ENCODE measurements at places on chromosomes 16 and 17.

DNA sequence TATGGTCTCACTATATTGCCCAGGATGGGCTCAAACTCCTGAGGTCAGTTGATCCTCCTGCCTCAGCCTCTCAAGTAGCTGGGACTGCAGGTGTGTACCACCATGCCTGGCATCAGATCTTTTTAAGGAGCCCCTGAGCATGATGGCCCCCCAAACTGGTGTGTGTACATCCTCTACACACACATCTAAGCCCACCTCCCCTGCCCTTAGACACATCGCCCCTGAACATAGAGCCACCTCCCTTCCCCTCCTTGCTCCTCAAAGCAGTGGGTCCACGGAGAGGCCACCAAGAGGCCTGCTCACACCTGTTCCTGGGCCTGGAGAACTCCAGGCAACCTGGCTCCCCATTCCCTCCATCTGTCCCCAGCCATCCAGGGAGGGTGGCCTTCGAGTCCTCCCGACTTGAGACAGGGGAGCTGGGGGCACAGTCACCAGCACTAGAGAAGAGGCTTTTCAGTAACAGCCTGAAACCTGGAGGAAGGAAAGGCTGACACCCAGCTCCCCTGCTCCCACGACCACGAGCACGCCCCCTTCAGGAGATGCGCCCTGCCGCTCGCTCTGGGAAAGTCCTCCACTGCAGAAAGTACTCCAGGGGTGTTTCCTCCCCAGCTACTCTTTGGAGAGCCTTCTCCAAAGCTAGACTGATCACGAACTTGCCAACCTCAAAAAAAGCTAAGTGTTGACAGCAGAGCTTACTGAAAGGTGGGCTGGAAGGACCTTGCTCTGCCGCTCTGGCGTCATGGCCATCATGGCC, 12.6 kb upstream of the PRR29 start:
- no peak for DNase-seq

GRCh38 chr17:49494986-49495841, at the start of gene NGFR:
Gene NGFR (plus strand): TSS chr17:49495293. CDS start chr17:49495418, 125 bp downstream.
- peak; percentile 47 for DNase-seq

DNA sequence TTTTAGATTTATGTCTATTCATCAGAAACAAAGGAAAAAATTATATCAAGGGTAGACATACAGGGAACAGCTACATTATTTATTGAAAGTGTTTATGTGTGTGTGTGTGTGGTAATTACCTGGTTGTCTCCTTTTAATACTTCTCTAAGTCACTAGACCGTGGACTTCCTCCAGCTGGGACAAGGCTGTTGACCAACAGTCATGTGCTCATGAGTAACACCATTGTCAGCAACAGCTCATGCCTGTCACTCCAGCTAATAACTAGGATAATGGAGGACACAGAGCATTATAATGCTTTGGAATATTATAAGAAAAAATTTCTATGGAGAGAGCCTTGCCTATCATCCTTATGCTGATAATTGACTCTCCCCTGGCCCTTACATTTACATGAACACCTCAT, 125.3 kb upstream of the SALL1 start:
- DNase-seq = no peak

GRCh38 chr16:30119428-30119827, 3.6 kb downstream of the MAPK3 start:
- no peak for DNase-seq

DNA sequence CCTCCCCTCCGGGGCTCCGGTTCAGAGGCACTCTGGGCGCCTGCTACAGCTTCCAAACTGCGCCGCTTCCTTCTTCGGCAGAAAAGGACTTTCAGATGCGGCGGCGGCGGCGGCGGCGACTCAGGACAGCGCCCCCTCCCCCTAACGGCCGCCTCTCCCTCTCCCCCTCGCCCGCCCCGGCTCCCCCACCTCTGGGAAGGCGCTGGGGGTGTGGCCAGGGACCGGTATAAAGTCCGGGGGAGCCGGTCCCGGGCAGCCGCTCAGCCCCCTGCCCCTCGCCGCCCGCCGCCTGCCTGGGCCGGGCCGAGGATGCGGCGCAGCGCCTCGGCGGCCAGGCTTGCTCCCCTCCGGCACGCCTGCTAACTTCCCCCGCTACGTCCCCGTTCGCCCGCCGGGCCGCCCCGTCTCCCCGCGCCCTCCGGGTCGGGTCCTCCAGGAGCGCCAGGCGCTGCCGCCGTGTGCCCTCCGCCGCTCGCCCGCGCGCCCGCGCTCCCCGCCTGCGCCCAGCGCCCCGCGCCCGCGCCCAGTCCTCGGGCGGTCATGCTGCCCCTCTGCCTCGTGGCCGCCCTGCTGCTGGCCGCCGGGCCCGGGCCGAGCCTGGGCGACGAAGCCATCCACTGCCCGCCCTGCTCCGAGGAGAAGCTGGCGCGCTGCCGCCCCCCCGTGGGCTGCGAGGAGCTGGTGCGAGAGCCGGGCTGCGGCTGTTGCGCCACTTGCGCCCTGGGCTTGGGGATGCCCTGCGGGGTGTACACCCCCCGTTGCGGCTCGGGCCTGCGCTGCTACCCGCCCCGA, at the start of gene IGFBP4:
Gene IGFBP4, plus strand, starts transcription at position 255 of the 792 bp plus-strand sequence. Its CDS starts 286 bp downstream, at position 541.
- peak; percentile 65 for DNase-seq

DNA sequence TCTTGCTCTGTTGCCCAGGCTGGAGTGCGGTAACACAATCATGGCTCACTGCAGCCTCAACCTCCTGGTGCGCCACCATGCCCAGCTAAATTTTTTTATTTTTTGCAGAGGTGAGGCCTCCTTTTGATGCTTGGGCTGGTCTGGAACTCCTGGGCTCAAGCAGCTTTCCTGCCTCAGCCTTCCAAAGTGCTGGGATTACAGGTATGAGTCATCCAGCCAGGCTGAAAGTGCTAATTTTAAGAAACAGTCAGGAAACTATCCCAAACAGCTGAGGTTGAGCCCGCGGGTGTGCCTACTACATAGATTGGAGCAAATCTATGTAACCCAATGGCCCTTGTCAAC, 738 bp upstream of the XPO6 start:
- no peak for DNase-seq

DNA sequence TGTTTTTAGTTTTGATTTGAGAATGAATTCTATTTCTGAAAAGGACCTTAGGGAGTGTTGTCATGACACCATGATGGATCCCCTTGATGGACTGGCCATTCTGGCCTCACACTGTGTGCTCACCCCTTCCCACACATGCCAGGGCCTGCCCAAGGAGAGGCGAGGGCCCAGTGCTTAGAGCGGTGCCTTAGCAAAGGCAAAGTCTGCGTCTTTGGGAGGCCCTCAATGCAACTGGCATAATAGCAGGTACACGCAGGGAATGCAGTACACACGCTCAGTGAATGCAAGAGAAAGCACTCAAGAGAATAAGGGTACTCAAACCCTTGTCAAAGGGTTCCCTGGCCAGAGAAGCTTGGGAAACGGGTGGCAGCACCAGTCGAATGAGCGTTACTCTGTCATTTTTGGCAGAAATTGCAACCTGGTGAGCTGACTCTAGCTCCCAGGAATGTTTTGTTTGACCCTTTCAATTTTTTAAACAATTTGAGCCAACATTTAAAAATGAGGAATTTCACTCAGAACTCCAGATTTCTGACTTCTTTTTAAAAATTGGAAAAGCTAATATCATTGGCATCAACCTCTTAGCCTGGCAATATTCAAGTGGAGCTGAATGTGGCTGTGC, 32.1 kb downstream of the NKD1 start:
- DNase-seq = no peak

DNA sequence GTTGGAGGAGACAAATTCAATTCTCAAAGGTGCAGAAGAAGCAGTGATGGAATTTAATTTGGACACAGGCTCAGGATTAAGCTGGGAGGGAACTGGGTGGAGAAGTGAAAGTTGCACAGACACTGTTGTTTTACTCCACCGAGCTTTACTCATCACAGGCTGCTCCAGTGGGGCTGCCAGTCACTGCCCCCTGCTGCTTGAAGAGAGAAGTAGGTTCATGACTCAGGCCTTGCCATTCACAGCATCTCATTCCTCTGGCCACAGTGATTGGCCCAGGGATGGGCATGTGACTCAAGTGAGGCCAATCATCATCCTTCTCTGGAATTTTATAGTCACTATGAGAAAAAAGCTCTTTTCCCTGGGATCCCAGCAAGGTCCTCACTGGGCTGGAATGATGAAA, 11.8 kb downstream of the GNAO1 start:
- DNase-seq = no peak

DNA sequence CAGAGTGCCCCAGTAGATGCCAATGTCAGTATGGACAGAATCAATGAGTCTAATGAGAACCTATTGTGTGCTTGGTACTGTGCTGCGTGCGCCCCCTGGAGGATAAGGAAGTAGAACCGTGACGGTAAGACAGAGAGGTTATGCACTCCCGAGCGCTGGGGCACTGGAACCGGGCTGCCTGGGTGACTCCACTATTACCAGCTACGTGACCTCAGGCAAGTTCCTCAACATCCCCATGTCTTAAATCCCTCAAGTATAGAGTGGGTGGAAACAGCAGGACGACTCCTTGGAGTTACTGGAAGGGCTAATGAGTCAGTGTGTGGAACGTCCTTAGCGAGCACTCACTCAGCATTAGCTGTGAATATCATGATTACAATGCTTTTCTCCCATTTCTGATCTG, 16.2 kb downstream of the CHST4 start:
- DNase-seq = peak; percentile 62

GRCh38 chr16:29124828-29125227, 140.0 kb downstream of the LAT start:
- peak; percentile 6 for DNase-seq

GRCh38 chr17:61669522-61669921, 78.5 kb upstream of the NACA2 start:
- DNase-seq = no peak

DNA sequence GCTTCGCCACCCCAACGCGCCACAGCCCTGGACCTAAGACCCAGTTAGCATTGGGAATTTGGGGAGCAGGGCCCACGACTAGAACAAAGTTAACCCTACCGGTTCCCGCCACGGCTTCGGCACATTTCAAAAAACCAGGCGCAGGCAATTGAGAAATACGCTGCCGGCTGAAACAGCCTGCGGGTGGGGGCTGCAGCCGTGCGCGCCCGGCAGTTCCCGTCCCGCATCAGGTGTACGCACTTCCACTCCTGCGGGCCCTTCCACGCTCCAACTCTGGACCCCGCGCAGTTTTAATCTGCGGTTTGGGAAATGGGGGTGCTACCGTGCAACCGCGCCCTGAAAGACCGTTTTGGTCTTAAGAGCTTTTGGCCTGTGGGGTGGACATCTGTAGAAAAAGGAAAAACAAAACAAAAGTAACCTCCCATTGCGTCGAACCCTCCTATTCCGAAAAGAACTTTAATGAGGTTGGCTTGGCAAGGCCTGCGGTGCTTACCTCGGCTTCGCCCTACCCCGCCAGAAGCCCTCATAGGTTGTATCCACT, 7.1 kb downstream of the IRX5 start:
- DNase-seq = no peak

DNA sequence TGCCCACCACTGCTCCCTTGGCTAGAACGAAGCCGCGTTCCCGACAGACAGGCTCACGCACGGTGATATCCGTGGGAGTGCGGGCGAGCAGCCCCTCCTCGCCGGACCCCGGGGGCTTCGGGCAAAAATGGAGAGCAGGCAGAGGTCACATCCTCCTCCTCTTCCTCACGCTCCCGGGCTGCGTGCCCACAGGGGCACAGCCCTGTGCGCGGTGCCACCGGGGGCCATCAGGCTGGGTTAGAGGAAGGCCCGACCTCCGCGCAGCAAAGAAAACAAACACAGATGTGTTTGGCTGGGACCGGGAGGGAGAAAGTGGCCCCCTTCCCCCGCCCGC, 519 bp upstream of the NTN1 start:
- peak; percentile 30 for DNase-seq

GRCh38 chr17:68379177-68379510, 78.2 kb downstream of the WIPI1 start:
- DNase-seq = no peak

DNA sequence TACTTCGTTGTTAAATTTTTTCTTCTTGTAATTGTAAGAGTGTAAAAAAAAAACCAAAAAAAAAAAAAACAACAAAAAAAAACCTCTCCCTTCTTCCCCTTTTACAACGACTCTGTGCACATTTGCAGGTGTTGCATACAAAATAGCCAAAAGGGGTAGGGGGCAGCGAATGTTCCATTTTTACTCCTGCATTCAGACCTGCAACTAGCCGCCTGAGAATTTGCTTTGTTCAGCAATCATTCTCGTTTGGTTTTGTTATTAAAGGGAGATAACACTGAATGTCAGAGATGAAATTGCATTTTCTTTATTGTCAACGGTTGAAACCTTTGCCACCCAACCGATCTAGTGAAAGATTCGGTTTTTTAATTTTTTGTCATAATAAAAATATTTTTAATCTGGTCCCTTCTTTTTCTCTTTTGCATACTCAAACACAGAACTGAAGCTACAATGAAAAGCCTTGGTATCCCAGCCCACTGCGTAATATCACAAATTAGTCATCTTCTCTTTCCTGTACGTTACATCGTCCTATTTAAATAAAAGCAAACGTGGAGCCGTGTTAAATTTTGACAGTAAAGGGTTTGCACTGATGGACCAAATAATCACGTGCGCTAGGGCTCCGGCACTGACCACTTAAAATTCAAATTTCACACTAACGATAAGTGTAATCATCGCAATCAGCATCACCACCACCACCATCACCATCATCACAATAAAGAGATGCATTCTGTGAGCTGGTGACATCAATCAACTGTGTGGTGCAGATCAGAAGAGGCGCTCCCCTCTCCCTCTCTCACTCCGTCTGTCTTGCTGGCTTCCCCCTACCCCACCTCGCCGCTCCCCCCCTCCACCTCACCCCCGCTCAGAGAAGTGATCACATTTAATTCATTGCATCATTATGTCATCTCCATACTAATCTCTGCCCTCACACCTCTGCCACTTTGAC, 406.2 kb upstream of the PSMD7 start:
- no peak for DNase-seq

DNA sequence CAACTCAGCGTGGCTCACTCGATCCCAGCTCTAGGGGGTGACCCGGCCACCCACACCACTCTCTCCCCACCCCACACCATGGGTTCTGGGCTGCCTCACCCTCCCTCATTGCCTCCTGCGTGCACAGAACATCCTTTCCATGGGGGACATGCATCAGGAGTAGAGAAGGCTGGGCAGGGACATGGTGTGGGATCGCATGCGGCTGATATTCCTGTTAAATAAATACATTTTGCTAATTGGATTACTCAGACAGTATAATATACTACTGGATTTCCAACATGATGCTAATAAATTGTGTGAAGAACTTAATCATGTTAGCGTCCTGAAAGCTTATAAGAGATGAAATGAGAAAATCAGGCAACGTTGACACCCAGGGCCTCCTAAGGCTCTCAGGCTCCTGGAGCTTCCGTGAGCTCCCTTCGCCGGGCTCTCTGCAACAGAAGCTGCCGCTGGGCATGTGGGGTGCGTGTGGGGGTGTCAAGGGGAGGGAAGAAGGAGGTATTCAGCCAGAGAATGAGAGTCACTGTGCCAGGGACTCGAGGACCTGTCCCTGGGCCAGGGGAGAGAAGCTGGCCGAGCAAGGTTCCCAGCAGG, 173.1 kb upstream of the TNRC6C start:
- DNase-seq = no peak

- no peak for DNase-seq
Observed at GRCh38 chr16:51245658-51245995, 94.6 kb upstream of the SALL1 start.

GRCh38 chr16:31295206-31295605, 35.4 kb downstream of the ITGAM start:
- no peak for DNase-seq

- DNase-seq = peak; percentile 48
Observed at GRCh38 chr17:58755577-58756245, at the start of gene PPM1E. Gene PPM1E (plus strand): TSS chr17:58755854.

GRCh38 chr17:52674686-52675085, 516.2 kb upstream of the CA10 start:
- DNase-seq = no peak

Measured in activated CD4-positive, CD25-positive, alpha-beta regulatory T cell treated with anti-CD3 and anti-CD28 coated beads, Interleukin-2, amount 50 U/mL, for 72 hours (primary cell).